ENCODE measurements at places on chromosomes 4 and X.
A peak's percentile ranks its signal among the peaks of the same experiment; 100 is the strongest.

- no peak for DNase-seq
Measured at GRCh38 chrX:644304-645281, 14.0 kb downstream of the SHOX start.

DNA sequence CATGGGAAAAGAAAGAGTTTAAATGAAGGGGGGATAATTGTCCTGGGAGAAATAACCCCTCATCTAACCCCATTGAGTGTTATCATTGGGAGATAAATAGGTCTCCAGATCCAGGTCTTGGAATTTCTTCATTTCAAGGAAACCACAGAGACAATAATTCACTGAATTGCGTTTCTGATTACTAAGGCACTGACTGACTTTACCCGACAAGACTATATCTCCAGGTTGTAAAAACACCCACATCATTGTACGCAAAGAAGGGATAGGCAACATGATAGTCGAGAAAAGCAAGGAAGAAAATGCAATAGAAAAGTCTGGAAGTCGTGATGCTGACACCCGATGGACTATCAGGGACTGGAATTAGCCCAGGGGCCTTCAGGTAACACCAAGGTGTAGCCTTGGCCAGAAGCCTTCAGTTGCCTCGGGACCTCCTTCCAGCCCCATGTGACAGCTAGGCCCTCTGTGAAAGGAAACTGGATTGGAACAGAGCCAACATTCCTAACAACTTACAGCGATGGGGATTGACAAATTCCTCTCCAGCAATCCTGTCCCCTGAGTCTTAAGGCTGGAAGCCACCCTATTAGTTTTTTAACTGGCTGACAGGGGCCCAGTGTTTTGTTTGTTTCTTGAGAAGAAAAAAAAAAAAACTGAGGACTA lies 46.5 kb upstream of the RAB9B start:
- no peak for DNase-seq

- DNase-seq, result no peak
Measured at GRCh38 chrX:64206556-64207162, 1.2 kb upstream of the AMER1 start.

DNA sequence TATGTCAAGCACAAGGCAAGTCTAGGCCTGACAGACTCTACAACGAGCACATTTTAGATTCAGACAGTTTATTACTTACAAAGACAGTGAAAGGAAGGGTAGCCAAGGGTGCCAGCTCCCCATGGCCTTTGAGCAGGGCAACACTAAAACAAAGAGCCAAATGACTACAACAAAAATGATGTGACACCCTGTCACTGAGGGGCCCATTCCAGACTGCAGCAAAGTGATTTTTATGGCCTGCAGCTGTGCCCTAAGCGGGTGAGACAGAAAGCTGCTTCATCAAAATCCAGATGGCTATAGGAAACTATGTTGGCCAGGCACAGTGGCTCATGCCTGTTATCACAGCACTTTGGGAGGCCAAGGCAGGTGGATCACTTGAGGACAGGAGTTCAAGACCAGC lies 13.4 kb upstream of the RP2 start:
- no peak for DNase-seq

DNA sequence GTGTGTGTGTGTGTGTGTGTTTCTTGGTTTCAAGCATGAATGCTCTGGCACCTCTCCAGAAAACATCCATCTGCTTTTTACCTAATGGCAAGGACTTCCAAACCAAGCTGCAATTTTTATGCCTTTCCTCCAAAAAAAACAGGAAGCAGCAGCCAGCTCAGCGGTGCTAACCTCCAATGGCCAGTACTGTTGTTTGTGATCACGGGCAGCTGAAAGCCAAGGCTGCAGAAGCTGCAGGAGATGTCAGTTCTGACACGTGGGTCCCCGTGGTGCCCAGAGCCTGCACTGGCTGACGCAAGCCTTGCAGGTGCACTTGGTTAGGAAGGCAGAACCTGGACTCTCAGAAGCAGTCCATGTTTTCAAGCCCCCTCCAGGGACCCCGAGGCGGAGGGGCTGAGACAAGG lies 313.6 kb upstream of the DDX53 start:
- peak; percentile 35 for DNase-seq

DNA sequence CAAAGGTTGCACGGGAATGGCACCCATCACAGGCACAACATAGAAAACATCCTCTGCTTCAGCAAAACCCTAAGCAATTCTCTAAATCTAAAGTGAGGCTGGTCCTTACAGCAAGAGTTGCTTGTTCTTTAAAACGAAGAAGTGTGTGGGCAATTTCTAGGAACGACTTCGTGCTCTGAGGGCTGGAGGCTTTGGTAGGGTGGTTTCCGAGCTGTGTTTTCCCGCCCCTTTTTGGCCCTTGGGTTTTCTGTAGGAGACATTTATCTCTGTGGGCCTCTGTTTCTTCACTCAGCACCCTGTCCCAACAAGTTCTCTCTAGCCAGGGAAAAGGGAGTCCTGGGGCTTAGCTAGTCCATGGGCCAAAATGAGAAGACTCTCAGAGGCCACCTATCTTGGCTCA lies 84.2 kb downstream of the SLC2A9 start:
- DNase-seq, result no peak

- DNase-seq, result no peak
Measured at GRCh38 chrX:42220666-42221065, 297.3 kb upstream of the CASK start.

- no peak for DNase-seq
Measured at GRCh38 chrX:67619253-67619652, 75.4 kb downstream of the AR start.

- DNase-seq, result no peak
Measured at GRCh38 chr4:38489924-38490639, 173.9 kb upstream of the KLF3 start.

GRCh38 chr4:15197005-15197404 lies 194.7 kb downstream of the CPEB2 start:
- no peak for DNase-seq

DNA sequence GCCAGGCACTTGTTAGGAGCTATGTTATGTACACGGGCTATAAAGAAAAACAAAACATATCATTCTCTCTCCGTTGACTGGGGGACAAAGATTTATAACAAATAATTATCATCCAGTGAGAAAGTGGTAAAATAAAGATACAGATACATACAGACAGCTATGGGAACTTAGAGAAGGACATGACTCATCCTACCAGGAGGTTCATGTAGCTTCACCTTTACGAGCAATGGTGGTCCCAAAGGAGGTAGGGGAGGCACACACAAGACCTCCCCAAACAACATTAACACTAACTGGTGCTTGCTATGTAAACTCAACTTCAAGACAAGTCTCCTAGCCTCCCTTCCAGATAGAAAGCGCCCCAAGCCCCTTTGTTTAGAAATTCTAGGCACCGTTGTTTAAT lies 8.9 kb downstream of the AMBN start:
- no peak for DNase-seq

- no peak for DNase-seq
Measured at GRCh38 chrX:153649178-153649914, 2.3 kb downstream of the DUSP9 start.

- no peak for DNase-seq
Measured at GRCh38 chr4:74449571-74450297, 4.8 kb downstream of the AREG start.

DNA sequence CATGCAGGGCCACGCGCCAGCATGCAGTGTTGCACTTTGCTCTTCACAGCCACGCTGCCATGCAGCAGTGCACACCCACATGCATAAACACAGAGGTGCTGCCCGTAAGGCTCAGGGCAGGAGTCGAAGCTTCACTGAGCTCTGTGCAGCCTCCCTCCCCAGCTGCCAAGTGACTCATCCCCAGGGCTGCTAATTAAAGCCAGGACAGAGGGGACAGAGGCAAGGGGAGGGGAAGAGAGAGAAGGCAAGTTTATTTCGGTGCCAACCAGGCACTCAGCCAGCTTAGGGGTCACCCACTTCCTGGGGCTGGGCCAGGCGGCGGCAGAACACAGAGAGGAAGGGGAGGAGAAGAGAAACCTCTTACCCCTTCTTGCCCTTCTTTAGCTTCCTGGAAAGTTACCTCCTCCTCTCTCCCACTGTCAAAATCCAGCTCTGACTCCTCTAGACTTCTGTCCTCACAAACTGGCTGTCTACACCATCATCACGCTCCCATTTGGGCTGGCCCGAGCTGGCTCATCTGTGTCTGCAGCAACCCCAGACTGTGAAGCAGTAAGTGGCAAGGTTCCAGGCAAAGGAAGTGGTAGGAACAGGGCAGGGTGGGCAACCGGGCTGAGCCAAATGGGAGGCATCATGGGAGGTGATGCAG lies 6.2 kb upstream of the IQSEC2 start:
- DNase-seq, result no peak

DNA sequence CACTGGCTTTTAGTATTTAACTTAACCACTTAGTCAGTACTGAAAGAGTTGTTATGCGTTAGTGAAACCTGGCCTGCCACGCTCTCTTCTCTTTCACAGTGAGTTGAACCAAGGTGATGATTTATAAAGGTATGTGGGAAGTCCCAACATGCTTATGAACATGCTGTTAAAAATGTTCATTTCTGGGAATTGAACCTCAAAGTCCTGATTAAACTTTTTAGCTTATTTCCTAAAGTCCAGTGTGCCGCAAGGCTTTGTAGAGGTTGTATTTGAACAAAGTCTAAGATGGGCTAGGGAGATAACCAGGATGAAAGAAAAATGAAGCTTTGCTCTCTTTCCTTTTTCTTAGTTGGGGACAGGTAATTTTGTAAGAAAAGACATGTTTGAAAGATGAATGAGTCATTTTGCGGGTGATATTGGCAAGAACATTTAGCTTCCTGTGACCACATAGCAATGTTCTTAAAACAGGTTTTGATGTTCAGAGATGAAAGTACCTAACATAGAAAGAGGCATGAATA lies 270.3 kb downstream of the DTHD1 start:
- DNase-seq, result no peak

DNA sequence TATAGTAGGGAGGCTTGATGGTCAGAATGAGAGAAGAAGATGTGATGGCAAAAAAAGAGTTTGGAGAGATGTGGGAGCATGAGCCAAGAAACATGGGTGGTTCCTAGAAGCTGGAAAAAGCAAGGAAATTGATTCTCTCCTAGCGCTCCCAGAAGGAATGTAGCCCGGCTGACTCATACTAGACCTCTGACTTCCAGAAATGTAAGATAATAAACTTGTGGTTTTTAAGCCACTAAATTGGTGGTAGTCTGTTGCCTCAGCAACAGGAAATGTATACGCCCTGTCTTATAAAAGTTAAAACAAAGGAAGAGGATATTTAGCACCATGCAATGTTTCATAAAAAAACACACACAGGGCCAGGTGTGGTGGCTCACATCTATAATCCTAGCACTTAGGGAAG lies 182.7 kb upstream of the PCDH7 start:
- DNase-seq, result no peak

DNA sequence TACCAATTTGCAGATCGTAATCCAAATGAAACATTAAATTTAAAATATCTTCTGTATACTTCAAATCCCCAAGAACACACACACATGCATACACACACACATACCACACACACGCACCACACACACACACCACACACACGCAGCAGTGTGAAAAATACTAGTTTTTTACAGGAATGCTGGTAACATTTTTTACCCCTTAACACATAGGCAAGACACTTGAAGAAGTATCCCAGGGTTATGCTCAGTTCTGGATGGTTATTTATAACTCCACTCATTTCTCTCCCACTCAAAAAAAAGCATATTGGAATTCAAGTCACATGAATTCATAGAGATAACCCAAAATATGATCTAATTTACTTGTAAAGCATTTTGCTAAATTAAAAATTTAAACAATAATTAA lies 325.5 kb upstream of the SLC7A11 start:
- DNase-seq, result no peak

DNA sequence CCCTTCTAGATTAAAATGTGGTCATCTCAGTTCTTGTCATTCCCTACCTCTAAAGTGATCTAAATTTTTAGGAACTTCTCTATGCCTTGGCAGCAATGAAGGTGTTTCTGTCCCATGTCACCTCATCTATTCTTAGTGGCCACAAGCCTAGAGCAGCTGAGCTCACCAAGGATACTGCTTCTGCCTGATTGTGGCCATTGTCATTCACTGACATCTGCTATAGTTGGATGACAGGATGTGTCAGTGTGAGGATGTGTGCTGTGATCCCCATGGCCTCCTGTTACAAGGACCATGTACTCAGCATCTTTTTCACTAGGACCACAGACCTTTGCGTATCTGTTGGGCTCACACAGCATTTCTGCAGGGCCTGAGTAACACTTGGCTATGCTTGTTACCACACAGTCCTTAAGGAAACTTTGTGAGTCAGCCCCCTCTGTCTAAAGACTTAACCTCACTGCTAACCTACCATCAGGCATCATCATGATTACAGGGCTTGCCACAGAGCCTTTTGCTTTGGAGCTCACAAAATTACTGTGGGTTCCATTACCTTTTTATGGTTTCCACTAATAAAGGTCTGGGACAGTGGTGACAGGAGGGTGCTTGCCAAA lies 421.0 kb downstream of the ADAM29 start:
- no peak for DNase-seq

DNA sequence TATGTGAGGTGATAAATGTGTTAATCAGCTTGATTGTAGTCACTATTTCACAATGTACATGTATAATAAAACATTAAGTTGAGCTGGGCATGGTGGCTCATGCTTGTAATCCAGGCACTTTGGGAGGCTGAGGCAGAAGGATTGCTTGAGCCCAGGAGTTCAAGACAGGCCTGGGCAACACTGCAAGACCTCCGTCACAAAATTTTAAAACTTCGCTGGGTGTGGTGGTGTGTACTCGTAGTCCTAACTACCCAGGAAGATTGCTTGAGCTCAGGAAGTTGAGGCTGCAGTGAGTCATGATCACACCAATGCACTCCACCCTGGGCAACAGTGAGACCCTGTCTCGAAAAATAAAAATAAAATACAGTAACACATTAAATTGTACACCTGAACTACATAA lies 20.1 kb downstream of the LYAR start:
- DNase-seq, result no peak

DNA sequence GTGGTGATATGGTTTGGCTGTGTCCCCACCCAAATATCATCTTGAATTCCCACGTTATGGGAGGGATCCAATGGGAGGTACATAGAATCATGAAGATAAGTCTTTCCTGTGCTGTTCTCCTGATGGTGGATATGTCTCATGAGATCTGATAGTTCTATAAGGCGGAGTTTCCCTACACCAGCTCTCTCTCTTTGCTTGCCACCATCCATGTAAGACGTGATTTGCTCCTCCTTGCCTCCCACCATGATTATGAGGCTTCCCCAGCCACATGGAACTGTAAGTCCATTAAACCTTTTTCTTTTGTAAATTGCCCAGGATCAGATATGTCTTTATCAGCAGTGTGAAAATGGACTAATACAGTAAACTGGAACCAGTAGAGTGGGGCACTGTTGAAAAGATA lies 39.5 kb downstream of the HSD17B13 start:
- no peak for DNase-seq

- DNase-seq, result no peak
Measured at GRCh38 chr4:1775731-1776500, 17.2 kb upstream of the FGFR3 start.
